Non-pigmented ciliary epithelial cell (primary cell): ENCODE measurements at places on chromosomes 7 and 10.
A peak's percentile ranks its signal among the peaks of the same experiment; 100 is the strongest.

- DNase-seq = no peak
These were observed 1.7 kb downstream of the URGCP start for GRCh38 chr7:43904533-43905208.

DNA sequence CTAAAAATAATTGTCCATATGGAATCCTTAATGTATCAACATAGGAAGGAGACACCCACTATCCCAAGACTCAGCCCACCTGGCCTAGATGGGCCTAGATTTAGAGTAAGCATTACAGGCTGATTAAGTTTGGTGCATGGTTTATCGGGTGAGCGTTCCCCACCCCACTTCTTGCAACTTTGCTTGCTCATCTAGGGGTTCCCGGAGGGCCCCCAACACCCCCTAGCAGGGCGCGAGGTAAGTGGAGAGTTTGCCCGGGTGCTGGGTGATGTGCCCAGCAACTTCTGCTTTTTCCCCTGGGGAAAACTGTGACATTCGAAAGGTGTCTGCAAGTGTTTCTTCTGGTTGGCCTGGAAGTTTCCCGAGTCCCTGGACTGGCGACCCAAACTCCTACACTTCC is 31.7 kb downstream of the SKIDA1 start:
- DNase-seq = no peak

GRCh38 chr10:106360870-106361269 is 803.6 kb downstream of the SORCS1 start:
- peak; percentile 55 for DNase-seq

- DNase-seq = no peak
These were observed 42.9 kb downstream of the MKLN1 start for GRCh38 chr7:131370523-131370968.

GRCh38 chr10:57300718-57301117 is 939.7 kb upstream of the ZWINT start:
- no peak for DNase-seq

DNA sequence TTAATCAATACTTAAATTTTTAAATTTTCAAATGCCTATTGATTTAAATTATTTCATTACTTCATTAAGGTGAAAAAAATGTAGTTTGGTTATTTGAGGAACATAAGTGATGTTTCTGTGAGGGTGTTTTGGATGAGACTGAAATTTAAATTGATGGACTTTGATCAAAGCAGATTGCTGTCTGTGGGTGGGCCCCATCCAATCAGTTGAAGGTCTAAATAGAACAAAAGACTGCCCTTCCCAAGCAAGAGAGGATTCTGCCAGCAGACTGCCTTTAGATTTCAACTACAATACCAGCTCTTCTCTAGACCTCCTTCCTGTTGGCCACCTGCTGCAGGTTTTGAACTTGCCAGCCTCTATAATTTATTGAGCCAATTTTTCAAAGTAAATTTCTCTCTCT is 14.5 kb upstream of the GPR37 start:
- DNase-seq = no peak

DNA sequence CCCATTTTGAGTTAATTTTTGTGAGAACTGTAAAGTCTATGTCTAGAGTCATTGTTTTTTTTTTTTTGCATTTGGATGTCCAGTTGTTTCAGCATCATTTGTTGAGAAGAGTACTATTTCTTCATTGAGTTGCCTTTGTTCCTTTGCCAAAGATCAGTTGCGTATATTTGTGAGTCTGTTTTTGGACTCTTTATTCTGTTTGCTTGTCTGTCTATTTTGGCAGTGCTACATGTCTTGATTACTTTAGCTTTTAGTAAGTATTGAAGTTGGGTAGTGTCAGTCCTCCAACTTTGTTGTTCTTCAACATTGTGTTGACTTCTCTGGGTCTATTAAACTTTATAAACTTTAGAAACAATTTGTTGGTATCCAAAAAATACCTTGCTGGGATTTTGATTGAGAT is 31.6 kb downstream of the CCDC7 start:
- DNase-seq = no peak

- DNase-seq = no peak
These were observed 687 bp upstream of the ARMC3 start for GRCh38 chr10:22927166-22927565.

DNA sequence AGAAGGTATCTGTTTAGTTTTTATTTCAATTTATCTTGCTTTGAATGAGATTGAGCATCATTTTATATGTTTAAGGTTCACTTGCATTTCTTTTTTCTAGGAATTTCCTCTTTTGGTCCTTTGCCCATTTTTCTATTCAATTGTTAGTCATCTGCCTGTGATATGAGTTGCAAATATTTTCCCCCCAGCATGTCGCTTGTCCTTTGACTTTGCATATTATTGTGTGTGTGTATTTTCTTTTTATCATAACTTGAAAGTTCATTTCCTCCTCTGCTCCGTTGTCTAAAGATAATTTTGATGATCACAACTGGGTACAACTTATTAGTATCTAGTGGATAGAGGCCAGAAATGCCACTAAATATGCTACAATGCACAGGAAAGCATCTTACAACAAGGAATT is 132.7 kb upstream of the MDFIC start:
- DNase-seq = no peak

DNA sequence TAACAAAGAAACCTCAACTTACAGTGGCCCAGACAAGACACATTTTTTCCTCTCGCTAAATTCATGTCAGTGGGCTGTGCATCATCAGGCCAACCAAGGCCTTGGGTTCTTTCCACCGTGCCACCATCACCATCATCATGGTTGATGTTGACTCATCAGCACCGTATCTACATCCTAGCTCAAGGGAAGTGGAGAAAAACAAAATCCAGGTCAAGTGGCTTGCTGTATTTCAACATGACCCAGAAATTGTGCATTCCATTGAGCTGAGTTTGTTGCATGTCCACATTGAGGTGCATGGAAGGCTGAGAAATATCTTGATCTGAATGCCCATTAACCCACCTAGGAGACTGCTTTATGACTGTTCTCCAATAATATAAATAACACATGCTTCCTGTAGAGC is 312.4 kb upstream of the CDC14C start:
- peak; percentile 36 for DNase-seq

DNA sequence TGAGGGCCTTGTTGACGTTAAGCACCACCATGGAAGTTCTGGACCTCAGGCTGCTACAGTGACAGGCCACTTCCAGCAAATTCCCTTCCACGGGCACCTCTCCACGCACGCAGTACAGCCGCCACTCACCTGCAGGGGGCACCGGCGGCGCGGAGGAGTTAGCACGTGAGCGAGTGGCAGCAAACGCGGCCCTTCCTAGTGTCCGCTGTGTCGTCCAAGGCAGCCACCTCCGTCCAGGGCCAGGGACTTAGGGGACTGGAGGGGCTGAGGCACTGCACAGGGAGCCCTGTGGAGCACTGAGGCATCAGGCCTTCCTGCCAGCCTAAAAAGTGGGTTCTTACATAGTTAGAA is 164.4 kb downstream of the SVIL start:
- DNase-seq = no peak

GRCh38 chr7:88243345-88243909 is 23.6 kb upstream of the SRI start:
- DNase-seq = no peak

DNA sequence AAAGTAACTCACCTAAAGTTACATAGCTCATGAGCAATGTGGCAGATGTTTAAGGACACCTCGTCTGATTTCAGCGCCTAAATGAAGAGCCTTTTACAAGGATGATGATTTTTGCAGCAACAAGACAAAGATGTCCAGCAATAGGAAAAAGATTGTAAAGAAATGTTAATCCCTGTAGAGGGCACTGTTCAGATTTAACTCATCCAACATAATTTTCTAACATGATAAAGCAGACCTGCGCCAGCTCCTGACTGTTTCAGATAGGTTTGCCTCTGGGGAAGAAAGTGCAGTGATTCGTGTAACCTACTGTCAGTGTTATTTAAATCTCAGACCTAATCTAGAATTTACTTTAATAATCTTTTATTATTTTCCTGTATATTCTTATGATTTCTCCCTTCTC is 595.2 kb downstream of the AUTS2 start:
- no peak for DNase-seq

DNA sequence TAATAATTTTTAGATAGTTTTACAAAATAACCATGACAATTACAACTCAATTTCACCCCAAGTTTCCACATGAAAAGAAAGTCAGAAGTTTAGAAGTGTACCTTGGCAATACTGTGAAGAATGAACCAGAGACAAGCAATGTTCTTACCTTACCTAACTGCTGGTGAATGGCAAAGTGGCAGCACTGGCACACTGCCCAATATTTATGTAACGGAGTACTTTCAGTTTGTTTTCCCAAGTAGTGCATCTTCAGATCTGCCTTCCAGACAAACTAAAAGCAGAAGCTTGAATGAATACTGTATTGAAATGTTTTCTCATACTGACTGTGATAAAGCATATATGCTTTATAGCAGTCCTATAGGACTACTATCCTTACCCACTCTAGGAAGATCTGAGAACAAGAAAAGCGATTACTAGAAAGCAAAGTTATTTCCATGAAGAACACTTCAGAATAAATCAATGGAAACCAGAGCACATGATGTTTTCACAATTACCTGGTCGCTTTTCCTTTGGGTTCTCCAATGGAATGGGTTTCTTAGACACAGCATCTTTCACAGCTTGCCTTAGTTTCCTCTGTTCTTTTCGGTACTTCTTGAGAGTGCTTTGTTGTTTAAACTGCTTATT is 1.5 kb downstream of the NOC3L start:
- no peak for DNase-seq

DNA sequence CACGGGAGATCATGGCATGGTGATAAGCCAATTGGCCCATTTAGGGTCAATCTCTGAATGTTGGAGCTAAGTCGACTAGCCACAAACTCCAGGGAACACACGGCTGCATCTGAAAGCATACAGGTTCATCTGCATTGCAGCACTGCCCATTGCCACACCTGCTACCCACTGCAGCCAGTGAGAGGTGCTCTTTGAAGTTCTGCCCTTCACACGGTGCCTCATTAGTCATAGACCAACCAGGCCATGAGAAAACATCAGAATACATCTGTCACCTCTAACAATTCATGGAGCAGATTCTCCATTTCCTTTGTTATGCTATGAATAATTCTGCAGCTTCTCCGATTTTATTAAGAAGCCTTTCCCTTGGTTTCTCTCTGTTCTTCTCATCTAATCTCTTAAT is 65.7 kb upstream of the FAM204A start:
- no peak for DNase-seq

DNA sequence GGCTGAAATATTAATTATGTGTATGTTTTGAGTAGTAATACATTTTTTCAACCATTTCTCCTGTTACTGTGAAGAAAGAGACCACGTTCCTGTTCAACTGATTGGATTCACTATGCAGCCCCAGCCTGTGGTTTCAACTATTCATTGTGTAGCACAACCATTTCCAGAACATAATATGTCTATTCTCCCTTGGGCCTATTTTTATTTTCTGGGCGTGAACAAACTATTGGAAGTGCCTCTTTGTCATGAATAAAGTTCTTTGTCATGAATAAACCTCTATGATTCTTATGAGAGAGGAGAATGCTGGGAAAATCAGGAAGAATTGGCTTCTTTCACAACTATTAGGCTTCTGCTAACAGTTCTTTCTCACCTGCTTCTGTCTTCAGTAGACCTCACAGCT is 152.4 kb downstream of the GNAT3 start:
- no peak for DNase-seq

DNA sequence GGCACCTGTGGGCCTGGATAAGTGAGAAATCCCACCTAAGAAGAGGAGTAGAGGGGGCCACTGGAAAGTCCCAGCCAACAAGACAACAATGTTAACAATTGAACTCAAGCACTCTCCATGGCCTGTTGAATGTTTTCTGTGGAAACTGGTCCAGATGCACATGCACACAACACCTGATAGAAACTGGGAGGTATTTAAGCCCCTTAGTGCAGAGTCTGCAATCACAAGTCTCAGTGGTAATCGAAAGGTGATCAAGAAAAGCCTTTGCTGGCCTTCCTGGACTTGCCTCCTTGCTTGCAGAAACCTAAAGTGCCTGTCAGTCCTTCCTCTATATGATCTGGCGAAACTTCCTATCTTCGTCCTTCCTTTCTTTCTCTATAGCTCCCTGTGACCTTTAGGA is 30.6 kb upstream of the HNRNPH3 start:
- DNase-seq = no peak

GRCh38 chr10:79149662-79150443 is 81.1 kb downstream of the ZMIZ1 start:
- DNase-seq = no peak

GRCh38 chr10:11409357-11409756 is 202.1 kb downstream of the USP6NL start:
- DNase-seq = no peak

GRCh38 chr7:42479816-42480633 is 243.0 kb upstream of the GLI3 start:
- no peak for DNase-seq

DNA sequence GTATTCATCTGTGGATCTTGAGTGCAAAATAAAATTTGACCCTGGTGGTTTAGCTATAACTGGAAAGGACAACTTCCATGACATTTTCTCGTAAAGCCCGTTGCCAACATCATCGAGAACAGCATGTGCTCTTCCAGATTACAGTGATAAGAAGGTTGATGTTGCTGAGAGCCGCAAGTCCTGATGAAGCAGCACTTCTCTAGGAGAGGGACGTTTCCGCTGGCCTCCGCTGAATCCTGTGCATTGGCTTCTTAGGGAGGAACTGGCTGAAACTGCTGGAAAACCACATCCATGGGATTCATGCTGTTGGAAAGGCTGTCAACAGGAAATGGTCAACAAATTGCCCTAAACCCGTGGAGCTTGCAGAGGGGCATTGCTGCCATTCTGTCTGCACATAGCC is 21.4 kb upstream of the ABCB5 start:
- DNase-seq = no peak

GRCh38 chr7:1888425-1888824 is 218.3 kb downstream of the ELFN1 start:
- no peak for DNase-seq

DNA sequence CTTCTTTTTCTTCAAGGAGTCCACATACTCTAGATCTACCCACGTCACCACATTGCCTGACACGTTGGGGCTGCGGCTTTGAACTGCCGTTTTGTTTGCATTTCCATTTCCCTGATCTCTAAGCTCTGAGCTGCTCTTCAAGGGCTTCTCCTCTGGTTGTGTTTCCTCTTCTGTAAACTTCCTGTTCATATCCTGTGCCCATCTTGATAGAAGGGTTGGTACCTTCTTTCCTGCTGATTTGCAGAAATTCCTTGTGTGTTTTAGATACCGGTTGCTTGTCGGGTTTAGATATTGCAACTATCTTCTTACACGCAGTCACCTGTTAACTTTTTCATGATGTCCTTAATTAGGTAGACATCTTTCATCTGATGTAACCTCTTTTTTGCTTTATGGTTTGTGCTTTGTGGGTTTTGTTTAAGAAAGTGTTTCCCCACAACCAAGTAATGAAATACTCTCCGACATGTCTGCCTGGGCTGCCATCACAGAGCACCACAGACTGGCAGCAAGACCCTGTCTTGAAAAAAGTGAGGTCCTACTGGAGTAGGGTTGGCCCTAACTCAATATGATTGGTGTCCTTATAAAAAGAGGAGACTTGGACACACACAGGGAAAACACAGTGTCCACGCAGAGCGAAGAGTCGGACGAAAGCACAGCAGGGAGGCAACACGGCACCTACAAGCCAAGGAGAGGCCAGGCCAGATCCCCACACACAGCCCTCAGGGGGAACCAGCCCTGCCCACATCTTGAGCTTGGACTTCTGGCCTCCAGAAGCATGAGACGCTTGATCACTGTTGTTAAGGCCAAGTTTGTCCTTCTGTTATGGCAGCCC is 99.1 kb upstream of the PDGFA start:
- no peak for DNase-seq

GRCh38 chr10:18984531-18984930 is 64.1 kb upstream of the MALRD1 start:
- no peak for DNase-seq
